ENCODE measurements at places on chromosomes 1 and 21.
A peak's percentile ranks its signal among the peaks of the same experiment; 100 is the strongest.

DNA sequence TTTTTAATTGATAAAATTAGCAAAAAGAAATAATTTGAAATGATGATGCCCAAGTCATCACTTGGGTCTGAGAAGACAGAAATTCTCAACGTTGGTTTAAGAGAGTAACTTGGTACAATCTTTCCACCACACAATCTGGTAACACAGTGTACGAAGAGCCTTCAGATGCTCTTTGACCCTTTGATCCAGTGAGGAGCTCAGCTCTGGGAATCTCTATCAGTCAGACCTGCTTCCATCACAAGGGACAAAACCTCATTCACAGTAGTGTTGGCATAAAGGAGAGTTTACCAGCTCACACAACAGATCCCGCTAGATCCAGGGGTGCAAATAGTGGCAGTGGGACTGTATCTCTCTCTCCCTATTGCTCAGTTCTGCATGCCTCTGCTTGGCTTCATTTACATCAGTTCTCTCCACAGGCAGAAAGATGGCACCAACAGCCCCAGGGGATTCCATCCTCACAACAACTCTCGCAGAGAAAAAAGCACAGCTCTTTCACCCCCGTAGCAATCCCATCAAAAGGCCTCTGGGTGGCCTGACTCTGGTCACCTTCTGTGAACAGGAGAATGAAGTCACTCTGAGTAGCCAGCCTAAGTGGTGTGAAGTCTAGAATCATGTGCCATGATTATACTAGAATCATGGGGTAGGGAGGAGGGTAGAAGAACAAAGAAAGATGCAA, 119.7 kb downstream of the ZNF281 start:
- DNase-seq, result no peak

GRCh38 chr21:26087223-26087918, 83.2 kb downstream of the APP start:
- DNase-seq, result no peak

DNA sequence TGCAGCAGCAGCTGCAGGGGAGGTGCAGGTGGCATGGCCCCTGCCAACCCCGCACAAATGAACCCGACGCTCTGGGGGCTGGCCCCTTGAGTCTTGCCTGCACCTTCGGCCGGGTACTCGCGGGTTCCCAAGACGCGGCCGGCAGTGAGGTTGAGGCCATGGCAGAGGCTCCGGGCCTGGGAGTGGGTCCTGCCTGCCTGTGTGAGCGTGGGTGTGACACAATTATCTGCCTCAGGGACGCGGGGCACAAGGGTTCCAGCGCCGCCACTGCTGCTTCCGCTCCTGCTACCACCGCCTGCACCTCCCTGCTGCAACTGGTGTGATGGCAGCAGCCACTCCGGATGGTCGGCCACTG, 20.9 kb upstream of the TGFB2 start:
- DNase-seq, result no peak

DNA sequence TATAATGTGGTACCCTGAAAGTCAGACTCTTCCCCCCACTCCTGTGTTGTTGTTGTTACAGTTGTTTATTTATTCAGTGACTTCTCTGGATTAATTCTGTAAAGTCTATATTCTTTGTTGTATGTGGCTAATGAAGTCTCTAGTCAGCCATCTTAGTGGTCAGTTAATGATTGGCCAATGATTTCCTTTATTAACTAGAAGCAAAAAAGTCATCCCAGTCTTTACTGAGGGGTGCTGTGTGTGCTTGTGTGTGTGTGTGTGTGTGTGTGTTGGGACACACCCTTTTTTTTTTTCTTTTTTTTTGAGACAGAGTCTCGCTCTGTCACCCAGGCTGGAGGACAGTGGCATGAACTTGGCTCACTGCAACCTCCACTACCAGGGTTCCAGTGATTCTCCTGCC, 37.3 kb upstream of the HYI start:
- no peak for DNase-seq

DNA sequence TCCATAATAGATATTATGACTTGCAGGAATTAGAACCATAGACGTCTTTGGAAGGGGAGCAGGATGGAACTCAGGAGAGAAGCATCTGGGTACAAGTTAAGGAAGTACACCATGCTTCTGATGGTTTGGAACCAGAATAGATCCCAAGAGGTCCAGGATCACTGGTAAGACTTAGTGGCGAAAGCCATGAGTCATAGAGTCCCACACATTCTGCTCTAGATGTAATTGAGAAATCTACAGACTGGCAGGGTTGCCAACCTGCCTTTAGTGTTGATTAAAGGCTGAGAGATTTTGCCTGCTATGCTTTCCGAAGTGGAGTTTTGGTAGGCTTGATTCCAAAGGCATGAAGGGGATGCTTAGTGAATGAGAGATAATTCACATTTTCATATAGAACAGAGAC, 57.1 kb upstream of the C1orf87 start:
- no peak for DNase-seq

GRCh38 chr1:40951943-40952743, 27.4 kb upstream of the CTPS1 start:
- peak; percentile 47 for DNase-seq

- DNase-seq, result no peak
Measured at GRCh38 chr1:30908696-30909364, at the start of gene SDC3. SDC3 (minus strand) TSS chr1:30908758; CDS start chr1:30908586, 172 bp downstream.

DNA sequence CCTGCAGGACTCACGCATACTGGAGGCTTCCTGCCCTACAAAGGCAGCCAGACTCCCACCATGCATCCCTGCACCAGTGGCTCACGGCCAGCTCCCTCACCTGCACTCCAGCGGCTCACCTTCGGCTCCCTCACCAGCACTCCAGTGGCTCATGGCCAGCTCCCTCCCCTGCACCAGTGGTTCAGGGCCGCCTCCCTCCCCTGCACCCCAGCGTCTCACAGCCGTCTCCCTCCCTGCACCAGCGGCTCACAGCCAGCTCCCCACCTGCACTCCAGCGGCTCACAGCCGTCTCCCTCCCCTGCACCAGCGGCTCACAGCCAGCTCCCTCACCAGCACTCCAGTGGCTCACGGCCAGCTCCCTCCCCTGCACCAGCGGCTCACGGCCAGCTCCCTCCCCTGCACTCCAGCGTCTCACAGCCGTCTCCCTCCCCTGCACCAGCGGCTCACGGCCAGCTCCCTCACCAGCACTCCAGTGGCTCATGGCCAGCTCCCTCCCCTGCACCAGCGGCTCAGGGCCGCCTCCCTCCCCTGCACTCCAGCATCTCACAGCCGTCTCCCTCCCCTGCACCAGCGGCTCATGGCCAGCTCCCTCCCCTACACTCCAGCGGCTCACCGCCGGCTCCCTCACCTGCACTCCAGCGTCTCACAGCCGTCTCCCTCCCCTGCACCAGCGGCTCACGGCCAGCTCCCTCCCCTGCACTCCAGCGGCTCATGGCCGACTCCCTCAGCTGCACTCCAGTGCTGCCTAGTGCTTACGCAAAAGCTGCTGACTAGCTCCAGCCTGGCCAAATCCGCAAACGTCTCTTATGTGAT, 324.5 kb downstream of the NPHP4 start:
- no peak for DNase-seq

DNA sequence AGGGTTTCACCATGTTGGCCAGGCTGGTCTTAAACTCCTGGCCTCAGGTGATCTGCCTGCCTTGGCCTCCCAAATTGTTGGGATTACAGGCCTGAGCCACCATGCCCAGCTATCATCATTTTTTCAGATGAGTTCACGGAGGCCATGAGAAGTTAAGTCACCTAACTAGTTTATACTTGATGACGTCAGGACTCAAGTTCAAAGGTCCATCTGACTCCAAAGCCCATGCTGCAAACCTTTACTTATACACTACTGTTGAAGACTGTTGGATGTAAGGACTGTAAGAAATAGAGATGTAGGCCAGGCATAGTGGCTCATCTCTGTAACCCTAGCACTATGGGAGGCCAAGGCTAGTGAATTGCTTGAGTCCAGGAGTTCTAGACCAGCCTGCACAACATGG, 40.8 kb upstream of the STMN1 start:
- DNase-seq, result no peak

GRCh38 chr1:209390764-209391163, 192.8 kb upstream of the CAMK1G start:
- DNase-seq, result no peak

- no peak for DNase-seq
Measured at GRCh38 chr1:43925846-43926245, 7.8 kb upstream of the ARTN start.

GRCh38 chr1:231571904-231572303, 43.4 kb downstream of the TSNAX start:
- DNase-seq, result no peak

DNA sequence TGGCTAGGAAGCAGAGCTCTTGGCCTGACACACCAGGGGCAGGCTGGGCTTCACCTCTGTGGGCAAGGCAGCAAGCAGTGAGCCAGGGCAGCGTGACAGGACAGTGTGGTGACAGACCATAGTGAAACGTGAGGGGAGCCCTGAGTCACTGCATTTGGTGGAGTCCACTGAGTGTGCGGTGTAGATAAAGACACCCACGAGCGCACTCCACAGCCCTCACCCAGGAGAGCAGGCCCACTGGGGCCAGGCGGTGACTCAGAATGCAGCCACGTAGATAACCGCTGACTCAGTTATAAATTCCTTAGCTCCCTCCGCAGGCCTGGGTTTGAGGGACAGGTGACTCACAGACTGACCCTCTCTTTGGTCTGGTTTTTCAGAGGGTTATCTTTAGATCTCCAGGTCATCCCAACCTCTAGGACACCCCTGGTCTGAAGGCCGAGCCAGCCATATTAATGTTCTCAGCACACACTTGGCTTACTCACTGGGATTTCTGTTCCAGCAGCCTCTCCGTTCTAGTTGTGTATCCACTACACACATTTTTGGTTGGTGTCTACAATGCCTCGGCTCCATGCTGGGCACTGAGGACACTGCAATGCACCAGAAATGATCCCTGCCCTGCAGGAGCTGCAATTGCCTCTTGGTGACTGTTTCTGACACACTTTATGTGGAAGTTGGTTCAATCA, 90.2 kb upstream of the TSPAN2 start:
- no peak for DNase-seq

DNA sequence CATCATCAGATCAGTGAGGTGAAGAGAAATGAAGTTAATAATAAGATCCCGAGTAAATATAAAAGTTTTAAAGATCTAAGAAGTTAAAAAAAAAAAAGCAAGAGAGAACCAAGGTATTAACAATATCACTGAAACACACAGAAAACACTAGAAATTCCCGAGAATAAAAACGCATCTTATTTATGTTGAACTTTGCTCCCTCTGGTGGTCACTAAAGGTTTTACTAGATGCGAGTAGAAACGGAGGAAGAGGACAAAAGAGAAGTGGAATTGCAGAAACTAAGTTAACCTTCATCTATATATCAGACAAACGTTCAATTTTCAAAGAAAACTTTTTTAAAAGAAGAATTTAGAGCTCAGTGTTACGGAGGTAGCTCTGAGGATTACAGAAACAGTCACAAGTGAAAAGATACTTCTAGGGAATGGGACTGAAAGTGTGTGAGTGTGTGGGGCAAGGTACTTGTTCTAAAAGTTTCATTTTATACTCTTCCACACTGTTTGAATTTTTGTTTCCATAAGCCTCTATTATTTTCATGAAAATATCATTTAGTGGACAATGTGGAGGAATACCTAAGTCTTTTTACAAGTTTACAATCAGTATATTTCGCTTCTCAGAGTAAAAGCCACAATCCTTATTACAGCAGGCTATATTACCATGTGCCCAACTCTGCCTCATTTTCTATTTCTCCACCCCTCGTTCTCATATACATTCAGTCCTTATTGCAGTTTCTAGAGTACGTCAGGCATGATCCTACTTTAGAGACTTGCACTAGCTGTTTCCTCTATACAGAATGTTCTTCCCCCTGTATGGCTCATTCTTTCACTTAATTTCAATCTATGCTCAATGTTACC, 19.7 kb downstream of the ACBD6 start:
- DNase-seq, result peak; percentile 55

GRCh38 chr1:87122243-87122642, 206.4 kb upstream of the LMO4 start:
- DNase-seq, result no peak

DNA sequence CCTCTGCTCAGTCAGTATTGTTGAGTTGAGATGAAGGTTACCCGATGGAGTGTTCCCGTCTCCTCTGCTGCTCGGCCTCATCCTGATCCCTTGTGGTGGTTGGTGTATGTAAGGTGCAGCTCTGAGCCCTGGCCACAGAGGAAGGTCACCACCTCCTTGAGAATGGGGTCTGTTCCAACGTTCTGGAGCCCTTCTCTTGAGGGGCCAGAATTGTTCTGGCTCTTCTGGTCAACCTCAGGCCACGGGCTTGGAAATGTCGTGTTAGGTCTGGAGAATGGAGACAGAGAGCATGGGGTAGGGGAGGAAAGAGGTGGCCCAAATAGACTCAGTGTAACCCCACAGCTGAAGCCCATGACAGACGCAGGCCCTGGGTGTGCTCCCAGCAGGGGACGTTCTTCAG, 62.3 kb upstream of the ETV3 start:
- no peak for DNase-seq

DNA sequence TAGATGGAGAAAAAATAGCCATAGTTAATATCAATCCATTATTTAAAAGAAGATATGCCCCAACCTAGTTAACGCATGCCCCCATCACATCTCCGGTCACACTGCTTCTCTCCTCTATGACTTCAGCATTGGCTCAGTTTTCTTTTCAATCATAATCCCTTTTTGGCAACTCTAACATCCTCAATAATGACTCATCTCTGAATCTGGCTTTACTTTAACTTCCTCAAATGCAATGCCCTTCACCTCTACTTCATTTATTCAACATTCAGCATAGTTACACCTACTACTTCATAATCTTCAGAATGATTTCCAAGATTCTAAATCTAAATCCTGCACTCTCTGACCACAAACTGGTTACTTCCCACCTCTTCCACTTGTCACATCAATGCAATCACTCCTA, 417.3 kb downstream of the USH2A start:
- no peak for DNase-seq

GRCh38 chr1:114024049-114024448, 44.8 kb downstream of the OLFML3 start:
- no peak for DNase-seq

- DNase-seq, result no peak
Measured at GRCh38 chr1:30314591-30314990, 408.8 kb downstream of the MATN1 start.

DNA sequence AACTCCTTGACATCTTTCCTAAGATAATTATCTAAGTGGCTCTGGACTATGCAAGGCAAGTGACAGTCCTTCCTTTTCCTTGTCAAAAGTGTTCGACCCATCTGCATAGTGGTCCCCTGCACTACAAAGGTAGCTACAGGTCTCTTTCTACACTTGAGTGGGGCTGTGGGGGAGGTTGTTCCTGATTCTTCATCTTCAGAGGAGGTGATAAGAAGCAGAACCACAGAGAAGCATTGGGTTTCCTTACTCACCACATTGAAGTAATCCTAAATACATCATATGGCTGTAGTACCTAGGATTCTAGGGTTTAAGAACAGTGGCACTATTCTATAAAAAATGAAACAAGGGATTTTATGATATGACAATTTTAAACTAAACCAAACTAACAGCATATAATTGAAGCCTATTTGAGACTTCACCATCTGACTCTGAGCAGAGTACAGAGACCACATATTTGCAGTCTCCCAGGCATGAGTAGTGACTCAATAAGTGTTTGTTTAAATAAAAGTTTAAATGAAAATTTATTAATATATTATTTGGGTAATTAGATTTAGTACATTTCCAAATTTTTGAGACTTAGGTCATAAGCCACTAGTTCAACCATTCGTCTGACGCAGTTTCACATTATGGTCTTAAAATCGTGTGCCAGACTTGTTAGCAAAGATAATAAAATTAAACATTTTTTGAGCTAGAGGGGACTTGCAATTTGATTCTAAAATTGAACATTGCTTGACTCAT, 54.9 kb upstream of the NEK7 start:
- no peak for DNase-seq
